ENCODE measurements at places on chromosomes 7 and 10.

- no peak for DNase-seq
These were observed 7.0 kb upstream of the TMEM243 start for GRCh38 chr7:87226495-87226894.

DNA sequence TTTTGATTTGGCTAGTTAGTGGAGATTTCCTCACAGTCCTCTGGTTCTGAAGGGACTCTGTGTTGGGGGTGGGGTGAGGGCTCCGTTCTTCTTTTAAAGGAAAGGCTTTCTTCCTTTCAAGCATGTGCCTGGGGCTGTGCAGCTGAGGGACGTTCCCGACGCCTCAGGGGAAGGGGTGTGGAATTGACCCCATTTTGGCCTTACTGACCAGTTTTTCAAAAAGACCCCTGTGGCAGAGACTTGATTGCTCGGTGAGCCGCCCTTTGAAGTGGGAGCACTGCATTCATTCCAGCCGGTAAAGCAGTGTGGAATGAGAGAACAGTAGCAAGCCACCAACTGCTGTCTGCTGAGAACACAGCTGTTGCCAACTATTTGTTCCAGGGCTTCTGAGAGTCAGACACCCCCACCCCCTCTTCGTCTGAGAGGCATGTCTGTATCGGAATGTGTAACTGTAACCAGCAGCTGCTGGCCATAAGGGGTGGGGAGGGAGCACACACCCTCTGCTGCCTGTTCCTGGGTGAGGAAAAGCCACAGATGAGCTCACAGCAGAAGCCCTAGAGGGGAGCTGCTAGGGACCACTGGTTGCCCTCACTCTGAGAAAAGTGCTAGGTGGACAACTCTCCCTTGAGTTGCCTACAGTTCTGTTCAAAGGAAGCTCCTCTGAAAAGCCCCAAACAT lies 33.2 kb downstream of the WBP1L start:
- DNase-seq = peak; percentile 90

DNA sequence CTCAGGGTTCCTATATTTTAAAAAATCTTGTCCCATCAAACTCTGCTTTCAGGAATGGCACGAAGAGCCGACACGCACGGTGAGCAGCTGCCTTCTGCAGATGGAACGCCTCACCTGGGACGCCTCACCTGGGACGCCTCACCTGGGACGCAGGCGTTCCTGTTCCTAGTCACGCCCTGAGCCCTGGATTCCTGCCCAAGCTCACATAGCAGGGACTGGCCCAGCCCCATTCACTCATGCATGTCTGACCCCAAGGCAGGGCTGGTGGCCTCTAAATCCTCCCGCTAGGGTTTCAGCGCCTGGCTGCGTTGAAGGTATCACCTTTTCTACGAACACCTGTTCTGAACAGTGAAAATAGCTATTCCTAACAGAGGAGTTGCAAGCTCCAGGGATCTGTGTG lies 49.8 kb downstream of the CARD11 start:
- DNase-seq = no peak

DNA sequence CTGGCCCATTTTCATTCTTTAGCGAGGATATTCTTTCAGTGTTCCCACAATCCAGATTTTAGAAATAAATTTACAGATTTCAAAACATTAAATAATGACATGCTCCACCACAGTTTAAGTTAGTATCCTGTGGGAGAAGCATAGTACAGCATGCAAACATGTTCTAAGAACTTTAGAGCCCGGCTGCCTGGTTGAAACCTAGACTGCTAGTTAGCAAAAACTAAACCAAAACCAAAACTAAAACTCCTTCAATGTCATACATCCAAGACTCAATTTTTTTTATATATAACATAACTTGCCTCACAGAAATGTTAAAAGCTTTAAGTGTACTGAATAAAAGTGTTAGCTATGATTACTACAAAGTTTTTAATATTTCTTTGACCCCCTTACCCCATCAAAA lies 17.0 kb downstream of the TRA2A start:
- no peak for DNase-seq

DNA sequence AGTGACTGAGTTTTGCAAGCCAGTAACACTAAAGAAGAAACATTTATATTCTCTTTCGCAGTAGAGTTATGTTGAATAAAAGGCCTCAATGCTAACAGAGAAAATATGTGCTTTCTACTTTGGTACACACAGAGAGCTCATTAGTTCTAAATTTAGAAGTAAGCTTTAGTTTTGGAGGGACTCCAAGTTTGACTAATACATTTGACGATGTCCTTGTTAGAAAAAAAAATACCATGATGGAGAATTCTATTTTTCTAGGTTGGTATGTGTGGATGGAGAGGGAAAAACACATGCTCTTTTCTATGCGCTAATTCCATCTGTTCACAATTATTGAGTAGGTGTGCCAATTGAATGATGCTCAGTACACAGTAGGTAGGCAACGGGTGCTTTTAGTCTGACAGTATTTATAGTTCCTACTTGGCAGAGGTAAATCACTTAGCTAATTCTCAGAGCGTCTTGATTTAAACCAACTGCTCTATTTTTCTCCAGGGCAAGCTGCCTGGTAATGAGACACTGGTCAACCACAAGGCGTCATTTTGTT lies 327.2 kb upstream of the AKR1E2 start:
- no peak for DNase-seq

- no peak for DNase-seq
These were observed 10.8 kb upstream of the INTS1 start for GRCh38 chr7:1514995-1515401.

- DNase-seq = peak; percentile 85
These were observed 103.7 kb upstream of the ZMIZ1 start for GRCh38 chr10:78964952-78965633.

DNA sequence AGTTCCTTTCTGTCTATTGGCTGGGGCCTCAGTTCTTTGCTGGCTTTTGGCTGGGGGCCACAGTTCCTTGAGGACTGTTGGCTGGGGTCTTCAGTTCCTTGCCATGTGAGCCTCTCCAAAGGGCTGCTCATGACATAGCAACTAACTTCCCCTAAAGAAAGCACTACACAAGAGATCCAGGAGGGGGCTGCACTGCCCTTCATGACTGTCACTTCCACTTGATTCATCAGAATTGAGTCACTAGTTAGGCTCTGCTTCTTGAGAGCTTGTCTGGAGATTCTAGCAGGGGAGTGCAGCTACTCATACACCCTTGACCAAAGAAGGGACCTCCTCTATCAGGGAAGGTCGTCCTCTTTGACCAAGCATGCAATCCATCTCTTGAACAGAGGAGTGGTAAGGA lies 38.0 kb upstream of the MKX start:
- no peak for DNase-seq

GRCh38 chr7:96388166-96388565 lies 66.3 kb upstream of the SLC25A13 start:
- DNase-seq = no peak

DNA sequence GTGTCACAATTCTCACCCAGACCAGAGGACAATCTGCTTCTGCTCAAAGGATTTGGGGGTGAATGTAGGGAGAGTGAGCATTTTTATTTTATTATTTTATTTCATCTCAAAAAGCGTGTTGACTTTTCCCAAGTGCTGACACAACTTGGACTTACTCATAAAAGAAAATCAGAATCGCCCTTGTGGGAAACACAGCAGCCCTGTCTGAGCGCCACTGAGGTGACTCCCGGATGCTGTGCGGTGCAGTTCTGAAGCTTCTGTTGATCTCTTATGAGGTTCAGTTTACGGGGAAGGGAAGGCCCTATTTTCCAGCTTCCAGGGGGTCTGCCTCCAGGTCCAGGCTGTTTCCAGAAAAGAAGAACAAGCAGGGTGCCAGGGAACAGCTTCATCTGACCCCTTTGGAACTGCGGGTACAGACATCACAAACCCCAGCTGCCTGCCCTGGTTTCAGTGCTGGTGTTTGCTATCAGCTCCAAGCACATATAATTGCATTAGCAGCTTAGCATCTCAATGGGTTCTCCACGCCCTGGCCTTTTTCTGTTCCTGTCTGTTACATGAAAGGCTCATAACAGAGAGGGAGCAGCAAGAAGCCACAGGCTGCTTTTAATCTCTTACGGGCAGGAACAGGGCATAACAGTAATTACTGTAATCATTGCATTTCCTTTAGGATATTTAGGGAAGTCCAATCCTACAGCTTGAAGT lies 52.4 kb downstream of the PARP12 start:
- DNase-seq = no peak

GRCh38 chr7:21934808-21935207 lies 10.9 kb downstream of the CDCA7L start:
- DNase-seq = no peak

DNA sequence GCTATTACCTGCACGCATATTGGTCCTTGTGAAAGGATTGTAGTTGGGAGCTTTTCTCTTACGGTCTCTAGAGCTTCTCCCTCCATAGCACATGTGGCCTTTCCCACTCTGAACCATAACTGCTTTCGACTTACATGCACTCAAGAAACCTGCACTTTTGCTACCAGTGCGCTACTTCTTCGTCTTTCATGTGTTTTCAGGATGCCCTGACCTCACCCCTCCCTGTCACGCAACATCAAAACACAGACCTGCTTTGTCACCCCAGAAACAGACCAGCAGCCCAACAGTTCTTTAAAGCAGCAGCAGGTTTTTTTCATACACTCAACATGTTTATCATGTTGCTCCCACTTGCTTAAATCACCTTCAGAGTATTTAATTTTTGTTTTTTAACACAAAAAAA lies 243.5 kb upstream of the TCF7L2 start:
- no peak for DNase-seq

DNA sequence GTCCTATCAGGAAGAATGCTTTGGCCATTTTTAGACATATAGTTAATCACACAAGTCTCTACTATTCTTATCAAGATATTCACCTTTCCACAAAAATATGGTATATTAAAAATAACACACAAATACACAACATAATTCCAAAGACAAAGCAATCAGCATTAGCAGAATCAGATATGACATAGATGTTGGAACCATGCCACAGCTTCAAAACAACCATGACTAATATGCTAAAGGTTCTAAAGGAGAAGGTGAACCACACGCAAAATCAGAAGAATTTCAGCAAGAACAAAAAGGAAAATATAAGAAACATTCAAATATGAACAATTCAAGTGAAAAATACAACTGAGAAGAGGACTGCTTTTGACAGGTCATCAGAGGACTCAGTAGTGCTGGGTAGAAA lies 670.2 kb upstream of the SORCS1 start:
- DNase-seq = no peak

GRCh38 chr10:116001262-116001857 lies 271.6 kb downstream of the GFRA1 start:
- no peak for DNase-seq

DNA sequence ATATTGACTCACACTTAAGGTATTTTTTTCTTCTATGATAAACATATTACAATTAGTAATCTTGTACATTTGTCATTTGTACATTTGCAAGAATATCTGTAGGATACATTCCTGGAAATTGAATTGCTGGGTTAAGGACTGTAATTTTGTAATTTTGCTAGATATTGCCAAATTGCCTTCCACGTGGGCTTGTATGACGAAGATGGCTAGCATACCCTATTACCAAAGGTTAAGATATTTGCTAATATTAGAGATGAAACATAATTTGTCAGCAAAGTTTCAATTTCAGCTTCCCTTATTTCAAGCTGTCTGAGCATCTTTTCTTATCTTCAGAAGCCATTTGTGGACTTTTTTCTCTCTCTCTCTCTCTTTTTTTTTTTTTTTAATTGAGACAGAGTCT lies 1.0 kb upstream of the LYZL2 start:
- DNase-seq = no peak

- no peak for DNase-seq
These were observed 66.2 kb upstream of the SRPK2 start for GRCh38 chr7:105454921-105455320.

DNA sequence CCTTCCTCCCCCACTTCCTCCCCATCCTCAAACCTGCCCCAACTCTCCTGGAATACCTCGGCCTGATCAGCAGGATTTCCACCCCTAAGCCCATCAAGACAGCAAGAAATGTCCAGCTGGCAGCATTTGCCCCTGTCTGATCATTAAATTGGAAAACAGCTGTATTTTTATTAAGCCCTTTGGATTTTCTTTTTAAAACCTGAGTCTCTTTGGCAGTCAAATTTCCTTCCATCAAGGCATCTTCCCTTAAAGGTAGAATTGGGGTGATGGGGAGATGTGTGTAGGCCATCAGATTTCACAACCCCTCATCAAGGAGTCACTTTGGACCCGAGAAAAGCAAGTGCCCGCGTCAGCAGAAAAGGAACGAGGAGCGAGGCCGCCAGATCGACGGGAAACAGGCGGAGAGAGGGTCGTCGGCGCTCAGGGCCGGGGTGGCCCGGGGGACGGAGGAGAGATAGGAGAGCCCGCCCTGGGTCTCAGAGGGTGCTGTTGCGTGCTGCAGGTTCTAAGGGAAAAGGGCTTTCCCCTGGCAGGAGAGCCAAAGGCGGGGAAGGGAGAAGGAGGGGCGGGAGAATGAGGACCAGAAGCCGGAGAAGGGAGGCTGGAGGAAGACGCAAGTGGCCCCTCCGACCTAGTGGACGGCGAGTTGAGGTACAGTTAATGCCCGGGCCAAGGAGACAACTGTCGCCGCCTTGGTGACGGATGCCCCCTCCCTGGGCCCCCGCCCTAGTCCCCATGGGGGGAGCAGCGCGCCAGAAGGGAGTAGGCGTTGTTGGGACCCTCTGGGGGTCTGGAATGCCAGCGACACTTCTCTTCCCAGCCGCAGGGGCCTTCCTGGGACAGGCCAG lies 11.5 kb upstream of the GATA3 start:
- DNase-seq = no peak

- no peak for DNase-seq
These were observed 10.0 kb upstream of the MEST start for GRCh38 chr7:130481898-130482297.

DNA sequence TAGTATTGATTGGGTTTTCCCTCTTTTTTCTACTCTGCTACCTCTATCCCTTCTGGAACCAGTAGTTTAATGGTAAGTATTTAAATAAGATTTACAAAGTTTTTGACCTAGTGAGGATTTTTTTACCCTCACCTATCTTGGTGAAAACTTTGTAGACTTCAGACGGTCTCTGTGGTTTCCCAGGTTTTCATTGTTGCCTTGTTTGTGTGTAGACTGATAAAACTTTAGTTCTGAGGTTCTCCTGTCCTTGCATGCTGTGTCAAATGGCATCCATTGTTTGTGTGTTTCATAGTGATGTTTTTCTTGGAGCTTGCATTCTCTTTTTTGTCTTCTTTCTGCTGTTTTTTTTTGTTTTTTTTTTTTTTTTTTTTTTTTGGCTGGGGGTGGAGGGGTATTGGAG lies 22.6 kb downstream of the ZNRF2 start:
- DNase-seq = no peak

DNA sequence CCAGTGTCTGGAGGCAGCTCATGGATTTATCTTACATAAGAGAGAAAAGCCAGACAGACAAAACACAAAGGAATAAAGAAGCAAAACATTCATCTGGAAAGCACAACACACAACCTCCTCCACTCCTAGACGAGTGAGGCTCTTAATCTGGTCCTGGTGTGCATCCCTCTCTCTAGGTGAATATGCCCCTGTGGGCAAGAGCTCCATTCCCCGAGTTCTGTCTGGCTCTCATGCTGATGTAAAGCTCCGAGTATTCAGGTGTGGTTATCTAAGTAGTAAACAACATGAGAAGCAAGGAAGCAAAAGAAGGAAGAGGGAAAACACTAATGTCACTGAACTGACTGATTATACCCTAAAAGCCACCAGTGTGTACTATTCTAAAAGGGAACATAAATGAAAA lies 47.9 kb upstream of the FEZF1 start:
- no peak for DNase-seq

- no peak for DNase-seq
These were observed 128.8 kb downstream of the GATA3 start for GRCh38 chr10:8183241-8183704.
